CD4-positive, alpha-beta T cell (primary cell): ENCODE measurements at places on chromosomes 3 and 15. TPM values are rescaled to one million over a fixed set of nuclear protein-coding genes. Genes with fewer than 3 reads are reported as not detected.

DNA sequence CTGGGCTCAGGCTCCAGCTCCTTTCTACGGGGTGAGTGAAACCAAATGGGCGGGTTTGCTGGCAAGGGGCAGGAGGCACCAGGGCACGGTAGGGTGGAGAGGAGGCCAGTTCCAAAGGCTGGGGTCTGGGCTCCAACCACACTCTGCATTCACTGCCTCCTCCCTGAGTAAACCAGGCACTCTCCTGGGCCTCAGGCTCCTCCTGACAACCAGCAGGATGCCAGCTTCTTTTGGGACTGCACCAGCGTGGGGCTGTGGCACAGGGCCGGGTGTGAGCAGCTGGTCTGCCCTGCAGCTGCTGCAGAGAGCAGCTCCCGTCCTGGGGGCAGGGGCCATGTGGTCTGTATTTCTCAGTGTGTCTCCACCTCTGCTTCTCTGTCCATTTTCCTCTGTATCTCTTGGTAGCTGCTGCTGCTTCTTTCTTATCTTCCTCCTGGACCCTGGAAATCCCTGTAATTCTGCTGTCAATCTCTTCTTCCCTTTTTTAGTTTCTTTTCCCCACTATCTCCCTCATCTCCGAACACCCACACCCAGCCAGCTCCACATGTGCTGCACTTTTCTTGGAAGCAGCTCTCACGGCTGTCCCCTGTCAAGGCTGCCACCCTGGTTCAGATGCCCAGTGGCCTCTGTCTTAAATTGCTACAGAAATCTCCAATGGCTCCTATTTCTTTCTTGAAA is 54.9 kb upstream of the TBC1D21 start:
- no peaks in the 10 kb centered on the region for H3K36me3 ChIP-seq
- H3K4me3 ChIP-seq: no peak overlapping the region
- no peak overlapping the region for H3K27ac ChIP-seq
- H3K27me3 ChIP-seq: no peaks in the 10 kb centered on the region
- no peaks in the 10 kb centered on the region for H3K4me1 ChIP-seq
- no peak for DNase-seq

DNA sequence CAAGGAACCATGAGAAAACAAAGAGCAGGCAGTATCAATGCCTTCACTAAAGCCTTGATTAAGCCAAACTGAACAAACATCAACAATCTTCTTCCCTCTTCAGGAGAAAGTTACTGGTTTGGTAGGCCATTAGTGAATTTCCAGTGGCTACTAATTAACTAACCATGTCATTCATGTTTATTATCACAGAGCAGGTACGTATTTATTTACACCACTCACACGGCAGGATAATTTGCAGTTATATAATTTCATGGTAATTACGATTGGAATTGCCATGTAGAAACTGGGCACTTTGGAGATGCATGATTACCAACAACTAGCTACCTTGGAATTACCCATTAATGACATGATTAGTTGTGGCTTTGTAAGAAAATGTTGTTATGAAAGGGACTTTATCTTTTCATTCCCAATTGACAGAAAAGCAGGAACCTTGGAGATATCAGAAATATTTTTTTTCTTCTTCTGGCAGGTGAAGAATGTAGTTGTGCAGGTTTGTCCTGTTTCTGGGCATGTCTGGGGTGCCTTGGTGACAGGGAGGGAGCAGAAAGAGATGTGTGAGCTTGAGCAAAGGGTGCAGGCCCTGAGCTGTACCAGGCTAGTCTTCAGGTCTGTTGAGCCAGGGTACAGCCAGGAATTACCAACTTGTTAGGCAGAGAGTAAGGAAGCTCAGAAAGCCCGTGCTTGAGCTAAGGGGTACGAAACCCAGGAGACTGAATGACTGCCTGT is 310.7 kb downstream of the RORA start:
- H3K27ac ChIP-seq: no peak overlapping the region
- no peaks in the 10 kb centered on the region for H3K36me3 ChIP-seq
- H3K4me3 ChIP-seq: no peak overlapping the region
- peaks cover 12% of the 10 kb centered on the region for H3K4me1 ChIP-seq
- no peaks in the 10 kb centered on the region for H3K27me3 ChIP-seq

Gene SLC6A1
- not detected for total RNA-seq

Gene HDGFL3
- 5.9 TPM for total RNA-seq

Gene FILIP1L
- 0.28 TPM for total RNA-seq
